ENCODE measurements at places on chromosomes 1 and 21.
A peak's percentile ranks its signal among the peaks of the same experiment; 100 is the strongest.

- DNase-seq = no peak
Measured at GRCh38 chr1:178725466-178726086, 532 bp downstream of the RALGPS2 start.

- DNase-seq = no peak
Measured at GRCh38 chr1:28592321-28593071, 431 bp downstream of the RAB42 start.

- no peak for DNase-seq
Measured at GRCh38 chr1:118154220-118154619, 30.8 kb downstream of the SPAG17 start.

- no peak for DNase-seq
Measured at GRCh38 chr1:29912425-29912824, 676.1 kb downstream of the PTPRU start.

GRCh38 chr21:25409978-25410377, 197.3 kb downstream of the MRPL39 start:
- no peak for DNase-seq

DNA sequence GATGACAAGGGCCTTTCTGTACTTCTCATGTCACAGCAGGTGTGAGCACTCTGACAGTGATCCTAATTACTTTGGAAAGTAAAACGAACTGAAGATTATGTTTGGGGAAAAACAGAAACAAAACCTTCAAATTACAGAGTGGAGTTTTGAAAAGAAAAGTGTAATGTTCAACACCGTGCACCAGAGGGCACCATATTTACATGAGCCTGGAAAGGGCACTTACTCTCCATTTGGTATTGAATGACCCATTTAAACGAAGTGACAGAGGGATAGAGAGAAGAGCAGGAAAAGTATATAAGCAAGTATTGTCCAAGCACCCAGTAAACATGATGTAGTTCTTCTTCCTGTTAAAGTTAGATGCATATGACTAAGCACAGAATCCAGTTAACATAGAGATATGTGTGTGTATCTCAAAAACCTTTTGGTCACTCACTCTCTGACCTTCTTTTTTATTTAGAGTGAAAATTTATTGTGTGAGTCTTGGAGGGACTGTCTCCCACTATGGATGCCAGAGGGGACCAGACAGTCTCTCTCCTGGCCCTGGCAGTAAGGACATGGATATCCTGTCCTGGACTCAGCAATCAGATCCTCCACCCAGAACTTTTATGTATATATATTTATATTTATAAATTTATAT, 3.8 kb upstream of the RGSL1 start:
- peak; percentile 3 for DNase-seq

DNA sequence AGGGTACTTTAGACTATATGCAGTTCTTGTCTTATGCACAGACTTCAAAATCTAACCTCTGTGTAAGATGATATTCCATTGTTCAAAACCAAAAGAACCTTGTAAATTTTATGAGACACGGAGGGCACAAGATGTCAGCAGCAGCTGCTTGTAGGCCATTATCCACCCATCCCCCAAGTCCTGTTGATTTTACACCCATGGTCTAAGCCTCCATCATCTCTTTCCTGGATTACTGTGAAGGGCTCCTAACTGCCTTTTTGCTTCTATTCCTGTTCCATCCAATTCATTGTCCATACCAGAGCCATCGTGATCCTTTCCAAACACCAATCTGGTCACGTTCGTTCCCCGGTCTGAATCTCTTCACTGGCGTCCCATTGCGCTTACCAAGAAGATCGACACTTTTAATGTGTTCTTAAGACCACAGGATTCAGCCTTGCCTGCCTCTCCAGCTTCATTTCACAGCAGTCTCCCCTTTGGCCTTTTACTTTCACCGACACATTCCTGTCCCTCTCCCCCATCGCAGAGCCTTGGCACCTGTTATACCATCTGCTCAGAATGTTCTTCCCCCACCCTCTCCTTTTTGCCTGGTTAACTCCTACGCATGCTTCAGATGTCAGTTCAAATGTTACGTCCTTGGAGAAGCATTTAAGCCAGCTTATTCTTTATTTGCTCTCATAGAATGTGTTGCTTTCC, 107.3 kb upstream of the POU3F1 start:
- DNase-seq = no peak

GRCh38 chr1:93448983-93449804, 1.3 kb downstream of the FNBP1L start:
- no peak for DNase-seq

GRCh38 chr1:201356701-201357100, 20.8 kb downstream of the TNNT2 start:
- no peak for DNase-seq

DNA sequence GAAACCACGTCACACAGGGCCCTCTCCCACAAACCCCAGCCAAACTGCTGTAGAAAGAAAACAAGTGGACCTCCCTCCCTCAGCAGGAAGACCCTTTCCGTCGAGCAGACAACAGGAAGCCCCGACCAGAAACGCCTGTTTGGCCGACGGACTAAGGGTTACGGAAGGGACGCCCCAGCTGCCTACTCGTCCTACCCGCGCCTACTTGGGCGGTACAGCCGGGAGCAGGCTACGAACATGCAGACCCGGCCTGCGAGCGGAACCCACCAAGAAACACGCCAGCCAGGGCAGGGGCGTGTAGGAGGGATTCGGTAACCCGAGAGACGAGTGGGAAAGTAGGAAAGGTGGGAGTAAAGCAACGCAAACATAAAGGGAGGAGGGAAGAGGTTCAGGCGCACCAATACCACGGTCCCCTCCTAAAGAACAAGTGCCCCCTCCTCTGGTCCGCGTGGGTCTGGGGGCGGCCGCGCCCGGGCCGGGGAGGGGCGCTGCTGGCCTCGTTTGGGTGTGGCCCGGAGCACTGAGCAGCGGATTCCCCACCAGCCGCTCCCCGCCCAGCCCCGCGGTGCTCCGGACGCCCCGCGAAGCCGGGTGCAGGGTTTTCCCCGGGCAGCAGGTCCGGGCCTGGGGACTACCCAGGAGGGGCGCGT, 450 bp downstream of the S100A10 start:
- DNase-seq = no peak

GRCh38 chr1:165485716-165486115, 40.8 kb upstream of the RXRG start:
- no peak for DNase-seq

DNA sequence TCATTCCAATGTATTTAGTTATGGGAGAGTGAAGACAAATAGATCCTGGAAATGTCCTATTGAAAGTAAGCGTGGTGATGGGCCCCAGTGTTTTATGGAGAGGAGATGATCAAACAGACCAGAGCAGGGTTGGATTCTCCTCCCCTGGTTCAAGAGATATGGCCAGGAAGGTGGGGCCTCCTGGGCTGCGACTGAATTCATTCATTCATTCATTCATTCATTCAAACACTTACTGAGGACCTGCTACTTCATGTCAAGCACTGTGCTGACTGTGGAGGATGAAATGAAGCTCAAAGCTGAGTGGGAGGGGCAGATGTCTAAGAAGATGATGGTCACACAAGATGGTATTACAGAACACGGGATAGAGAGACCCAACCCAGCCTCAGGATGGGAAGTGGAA, 71.5 kb upstream of the TNR start:
- no peak for DNase-seq

GRCh38 chr1:111671852-111672251, 52.3 kb downstream of the RAP1A start:
- DNase-seq = no peak

DNA sequence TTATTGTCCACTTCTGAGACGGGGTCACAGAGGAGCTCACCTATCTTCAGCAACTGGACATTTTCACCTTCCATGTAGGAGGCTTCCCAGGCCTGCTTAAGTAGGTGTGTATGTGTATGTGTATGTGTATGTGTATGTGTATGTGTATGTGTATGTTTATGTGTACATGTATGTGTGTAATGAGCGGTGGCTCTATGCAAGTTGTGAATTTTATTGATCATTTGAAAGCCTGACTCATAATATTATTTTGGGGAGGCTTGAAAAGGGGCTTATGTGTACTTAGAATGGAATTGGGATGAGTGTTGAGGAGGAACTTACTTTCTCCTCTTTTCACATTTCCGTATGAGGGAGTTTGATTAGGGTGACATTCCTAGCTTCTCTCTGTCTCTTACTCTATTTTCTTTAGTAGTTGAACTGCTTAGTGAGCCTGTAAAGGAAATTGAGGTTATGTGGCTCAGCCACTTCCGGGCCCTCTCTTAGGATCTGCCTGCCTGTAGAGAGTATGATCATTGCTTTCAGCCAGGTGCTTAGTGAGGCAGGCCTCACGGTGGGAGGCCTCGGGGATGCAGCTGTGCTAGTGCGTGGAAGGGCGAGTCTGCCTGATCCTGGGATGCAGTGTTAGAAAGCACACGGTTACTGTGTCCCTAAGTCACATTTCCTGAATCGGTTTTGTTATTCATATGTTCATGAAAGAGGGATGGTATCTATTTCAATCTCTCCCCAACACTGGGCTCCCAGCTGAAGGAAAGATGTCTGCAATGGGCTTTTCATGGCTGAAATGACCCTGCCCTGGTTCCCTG, 61.0 kb downstream of the IER5 start:
- DNase-seq = no peak
